ENCODE measurements at places on chromosomes 2 and 18. TPM values are rescaled to one million over a fixed set of nuclear protein-coding genes. Genes with fewer than 3 reads are reported as not detected.

PAX8 gene
- total RNA-seq = 7.5 TPM

CDCA7 gene
- 58.1 TPM for total RNA-seq

CCDC93 gene
- total RNA-seq = 34.7 TPM

C2orf49 gene
- total RNA-seq = 21.1 TPM

CRACDL gene
- total RNA-seq = 0.77 TPM

LYPD1 gene
- total RNA-seq = 15.8 TPM

GALNT14 gene
- not detected for total RNA-seq

C2orf80 gene
- not detected for total RNA-seq

GALNT3 gene
- 17.2 TPM for total RNA-seq
